ENCODE measurements at places on chromosomes 11 and 22.

- no peak for DNase-seq
Measured at GRCh38 chr11:8759634-8760033, 77.0 kb downstream of the RPL27A start.

- no peak for DNase-seq
Measured at GRCh38 chr11:77446911-77447629, 26.8 kb downstream of the PAK1 start.

- peak; percentile 59 for DNase-seq
Measured at GRCh38 chr22:31148953-31149627, 8.8 kb upstream of the PLA2G3 start.

- peak; percentile 85 for DNase-seq
Measured at GRCh38 chr22:30005213-30005857, 74.9 kb upstream of the HORMAD2 start.

- no peak for DNase-seq
Measured at GRCh38 chr11:67486481-67487195, 3.8 kb downstream of the AIP start.

GRCh38 chr11:76181371-76181770 is 24.9 kb downstream of the WNT11 start:
- DNase-seq: no peak

DNA sequence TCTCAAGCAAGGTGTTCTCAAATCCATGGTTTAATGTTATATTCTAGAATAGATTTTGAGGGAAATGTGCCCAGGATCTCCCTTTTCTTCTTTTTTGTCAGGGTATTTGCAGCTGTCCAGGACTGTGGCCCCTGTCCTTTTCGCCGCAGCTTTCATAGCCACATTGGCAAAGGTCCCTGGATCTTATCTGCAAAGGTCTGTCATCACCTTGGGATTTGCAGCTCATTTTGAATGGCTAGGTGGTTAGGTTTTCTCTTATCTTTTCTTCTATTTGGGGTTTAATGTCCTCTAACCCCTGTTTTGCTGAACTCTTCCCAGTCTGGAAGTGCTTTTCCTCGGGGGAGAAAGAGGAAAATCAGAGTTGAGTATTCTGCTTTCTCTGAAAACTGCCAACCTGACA is 11.7 kb upstream of the C1QTNF4 start:
- no peak for DNase-seq

DNA sequence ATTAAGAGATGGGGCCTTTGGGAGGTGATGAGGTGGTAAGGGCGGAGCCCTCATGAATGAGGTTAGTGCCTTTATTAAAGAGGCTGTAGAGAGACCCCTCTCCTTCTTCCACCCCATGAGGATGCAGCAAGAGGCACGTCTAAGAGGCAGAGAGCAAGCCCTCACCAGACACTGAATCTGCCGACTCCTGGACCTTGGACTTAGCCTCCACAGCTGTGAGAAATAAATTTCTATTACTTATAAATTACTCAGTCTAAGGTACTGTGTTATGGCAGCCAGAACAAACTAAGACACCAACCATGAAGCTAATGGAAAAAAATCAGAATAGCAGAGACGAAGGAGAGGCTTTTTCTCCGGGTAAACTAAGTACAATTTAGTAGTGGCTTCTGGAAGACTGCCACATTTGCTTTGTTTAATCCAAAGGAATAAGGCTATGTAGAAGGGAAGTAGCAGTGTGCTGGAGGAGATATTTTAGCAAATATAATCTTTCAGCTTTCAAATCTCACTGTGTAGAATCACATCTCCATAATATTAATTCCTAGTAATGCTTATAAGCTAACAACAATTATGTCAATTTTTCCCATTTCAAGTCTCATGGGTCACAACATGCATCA is 12.3 kb upstream of the SIK2 start:
- DNase-seq: no peak

GRCh38 chr22:30816413-30816812 is 121.7 kb downstream of the OSBP2 start:
- DNase-seq: no peak

- DNase-seq: no peak
Measured at GRCh38 chr11:78922859-78923625, 348.4 kb upstream of the NARS2 start.

DNA sequence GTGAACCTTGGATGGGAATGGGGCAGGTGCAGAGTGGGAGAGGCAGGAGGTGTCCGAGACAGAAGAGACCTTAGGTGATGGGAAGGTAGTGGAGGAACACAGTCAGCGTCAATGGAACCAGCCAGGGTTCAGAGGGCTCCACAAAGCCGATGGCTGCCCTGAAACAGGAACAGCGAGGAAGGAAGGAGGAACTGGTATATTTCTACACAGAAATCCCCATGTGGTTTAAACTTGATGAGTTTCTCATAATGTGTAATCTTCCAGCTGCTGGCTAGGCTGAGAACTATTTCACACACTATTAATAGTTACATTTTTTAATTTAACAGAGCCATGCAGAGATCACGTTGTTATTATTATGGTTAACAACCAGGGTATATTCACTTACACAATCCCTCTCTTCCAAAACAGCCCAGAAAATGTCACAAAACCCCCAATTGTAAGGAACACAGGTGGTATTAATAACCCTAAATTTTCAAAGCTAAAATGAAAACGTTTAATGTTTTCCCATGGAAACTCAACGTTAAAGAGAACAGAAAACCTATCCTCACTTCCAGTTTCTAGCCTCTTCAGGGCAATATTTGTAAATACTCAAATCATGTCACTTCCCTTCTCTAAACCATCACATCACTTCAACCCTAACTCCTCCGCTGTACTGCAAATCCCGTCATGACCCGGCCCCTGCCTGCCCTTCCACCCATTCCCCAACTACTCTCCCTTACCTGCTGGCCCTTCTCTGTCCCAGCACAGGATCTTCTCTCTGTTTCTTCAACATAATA is 74.5 kb upstream of the ARFGAP3 start:
- DNase-seq: no peak

DNA sequence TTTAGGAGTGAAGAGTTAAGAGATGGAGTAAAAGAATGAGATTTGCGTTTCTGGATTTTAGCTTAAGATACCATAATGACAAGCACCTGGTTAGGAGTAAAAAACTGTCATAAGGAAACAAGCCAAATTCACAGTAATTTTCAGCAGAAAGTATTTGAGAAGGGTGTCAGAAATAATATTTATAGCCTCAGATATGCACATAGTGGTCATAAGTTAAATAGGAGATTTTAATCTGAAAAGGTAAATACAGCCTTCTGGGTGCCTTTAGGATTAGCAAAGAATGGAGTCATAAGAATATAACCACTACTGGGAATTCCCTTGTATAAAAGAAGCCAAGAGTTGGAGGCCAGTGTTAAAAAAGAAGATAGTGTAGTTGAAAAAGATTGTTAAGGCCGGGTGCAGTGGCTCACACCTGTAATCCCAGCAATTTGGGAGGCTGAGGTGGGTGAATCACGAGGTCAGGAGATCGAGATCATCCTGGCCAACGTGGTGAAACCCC is 160.1 kb downstream of the SWAP70 start:
- DNase-seq: no peak

- no peak for DNase-seq
Measured at GRCh38 chr22:49692499-49693225, 135.0 kb downstream of the BRD1 start.

- no peak for DNase-seq
Measured at GRCh38 chr11:19768815-19769214, 56.2 kb downstream of the NAV2 start.

DNA sequence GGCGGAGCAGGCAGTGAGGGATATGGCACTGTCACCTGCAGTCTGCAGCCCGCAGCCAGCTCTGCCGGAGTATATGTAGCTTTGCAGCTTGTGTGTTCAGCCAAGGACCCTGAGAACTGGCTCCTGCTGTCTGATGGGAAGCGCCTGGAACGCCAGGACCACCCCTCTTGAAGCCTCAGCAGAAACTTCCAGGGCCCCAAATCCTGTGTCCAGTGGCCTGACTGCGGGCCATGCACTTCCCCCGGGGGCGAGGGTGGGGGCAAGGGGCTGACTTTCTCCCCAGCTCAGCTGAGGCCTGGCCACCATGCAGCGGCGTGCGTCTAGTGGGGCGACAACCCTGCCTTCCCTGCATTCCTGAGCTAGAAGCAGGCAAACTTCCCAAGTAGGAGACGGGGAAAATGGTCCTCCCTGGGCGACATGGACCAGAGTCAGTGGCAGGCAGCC is 32.3 kb downstream of the PISD start:
- no peak for DNase-seq

GRCh38 chr22:19679522-19680101 is 34.7 kb upstream of the SEPTIN5 start:
- no peak for DNase-seq

- DNase-seq: no peak
Measured at GRCh38 chr11:120229451-120230424, 10.2 kb upstream of the POU2F3 start.

DNA sequence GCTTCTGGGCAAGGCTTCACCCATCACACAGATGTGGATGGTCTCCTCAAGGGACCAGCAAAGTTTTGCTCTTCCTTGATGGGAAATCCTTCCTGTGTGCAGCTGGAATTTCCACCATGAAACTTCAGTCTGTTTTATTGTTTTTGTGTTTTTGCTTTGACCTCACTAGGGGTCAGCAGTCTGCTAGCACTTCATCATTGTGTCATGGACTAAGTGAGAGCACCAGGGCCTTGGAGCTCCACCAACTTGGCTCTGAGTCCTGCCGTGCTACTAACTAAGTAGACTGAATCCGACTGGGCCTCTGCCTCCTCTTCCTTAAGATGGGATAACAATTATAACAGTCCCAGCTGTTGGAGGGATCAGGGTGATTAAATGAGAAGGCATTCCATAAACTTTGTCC is 305.8 kb upstream of the NCAM1 start:
- no peak for DNase-seq

DNA sequence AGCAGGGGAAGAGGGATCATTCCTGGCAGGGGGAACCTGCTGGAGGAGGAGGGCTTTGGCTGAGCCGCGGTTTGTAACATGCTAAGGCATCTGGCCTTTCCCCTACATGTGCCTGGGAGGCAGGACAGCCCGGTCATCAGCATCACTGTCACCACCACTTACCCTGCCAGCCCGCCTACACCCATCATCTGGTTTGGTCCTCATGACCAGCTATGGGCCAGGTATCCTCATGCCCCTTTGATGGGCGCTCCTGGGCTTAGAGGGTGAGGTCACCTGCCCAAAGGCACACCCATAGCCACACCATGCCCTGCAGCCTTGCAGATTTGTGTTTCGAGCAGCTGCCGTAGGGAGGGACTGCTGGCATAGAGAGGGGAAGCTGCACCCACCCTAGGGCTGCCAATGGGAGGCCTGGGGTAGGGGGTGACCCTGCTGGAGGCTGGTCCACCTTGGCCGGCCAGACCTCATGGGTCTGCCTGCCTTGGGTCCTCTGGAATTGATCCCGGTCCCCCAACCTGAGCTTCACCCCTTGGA is 2.6 kb downstream of the MRGPRF start:
- DNase-seq: no peak

GRCh38 chr11:72753341-72754148 is 1.3 kb upstream of the ARAP1 start:
- no peak for DNase-seq

- no peak for DNase-seq
Measured at GRCh38 chr11:135062994-135063393, 651.0 kb upstream of the B3GAT1 start.

DNA sequence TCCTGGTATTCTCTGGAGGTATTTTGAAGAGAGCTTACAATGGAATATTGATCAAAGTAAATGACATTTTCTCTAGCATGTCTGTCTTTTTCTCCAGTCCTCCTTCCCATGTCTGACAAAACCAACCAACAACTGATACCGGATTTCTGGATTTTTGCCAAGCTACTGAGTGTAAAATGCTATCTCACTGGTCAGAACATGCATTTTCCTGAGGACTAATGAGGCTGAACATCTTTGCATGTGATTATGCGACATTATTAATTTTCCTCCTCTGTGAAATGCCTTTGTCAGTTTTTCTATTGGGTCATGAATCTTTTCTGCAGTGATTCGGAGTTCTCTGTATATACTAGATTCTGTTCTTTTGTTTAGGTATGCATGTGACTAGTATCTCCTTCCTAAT is 51.4 kb downstream of the CDON start:
- no peak for DNase-seq

DNA sequence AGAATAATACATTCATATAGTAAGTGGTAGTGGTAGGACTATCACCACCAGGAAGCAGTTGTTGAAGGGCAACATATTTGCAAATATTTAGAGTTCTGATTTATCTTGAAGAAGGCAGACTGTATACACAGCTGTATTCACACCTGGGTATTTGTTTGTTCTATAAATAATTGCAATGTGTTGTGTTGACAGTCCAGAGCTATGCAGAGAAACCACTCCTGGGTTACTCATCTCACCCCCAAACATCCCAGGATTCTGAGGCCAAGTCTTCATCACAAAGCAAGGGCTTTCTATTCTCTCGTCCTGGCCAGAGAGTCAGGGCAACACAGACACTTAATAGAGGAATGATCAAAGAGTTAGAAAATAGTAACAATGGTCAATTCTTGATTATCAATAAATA is 102.1 kb upstream of the FAT3 start:
- no peak for DNase-seq

- DNase-seq: no peak
Measured at GRCh38 chr11:124409906-124410305, 11.1 kb upstream of the OR8B3 start.

GRCh38 chr11:45617871-45618601 is 47.4 kb downstream of the CHST1 start:
- no peak for DNase-seq

DNA sequence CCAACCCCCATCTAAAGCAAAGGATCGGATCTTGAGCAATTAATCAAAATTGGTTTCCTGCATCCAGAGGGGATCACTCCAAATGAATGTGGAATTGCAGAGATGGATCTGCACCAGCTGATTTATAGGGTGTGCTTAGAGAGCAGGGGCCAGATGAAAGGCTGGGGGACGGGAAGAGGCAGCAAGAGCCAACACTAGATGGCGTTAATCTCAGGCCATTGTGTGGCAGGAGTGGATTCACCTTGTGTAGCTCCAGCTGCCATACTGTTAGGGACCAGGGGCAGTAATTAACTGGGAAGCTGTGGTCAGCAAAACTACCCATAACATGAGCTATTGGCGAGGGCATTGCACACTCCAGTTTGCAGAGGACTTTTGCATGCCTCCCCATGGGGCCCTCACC is 35.6 kb downstream of the SERPINH1 start:
- DNase-seq: no peak

GRCh38 chr11:60786811-60787567 is 1.9 kb downstream of the MS4A10 start:
- DNase-seq: peak; percentile 9

DNA sequence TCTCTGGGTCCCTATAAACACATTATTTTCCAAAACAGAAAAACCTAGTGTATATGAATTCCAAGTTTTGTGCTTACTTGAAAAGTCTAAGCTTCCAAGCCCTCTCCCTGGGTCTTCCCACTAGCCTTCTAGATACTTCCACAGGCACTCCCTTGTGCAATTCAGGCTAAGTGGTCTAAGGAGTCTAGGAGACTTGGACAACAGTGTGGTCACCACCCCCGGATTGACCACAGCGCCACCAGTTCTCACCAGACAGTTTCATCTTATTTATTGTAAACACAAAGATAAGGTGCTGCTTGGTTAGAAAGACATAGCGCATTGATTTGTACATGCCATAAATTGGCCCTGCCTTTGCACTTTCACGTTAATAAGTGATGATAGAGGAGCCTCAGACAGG is 623.9 kb downstream of the OPCML start:
- no peak for DNase-seq

Measured in kidney glomerular epithelial cell (primary cell).